ENCODE measurements at places on chromosomes 1 and 21.

GRCh38 chr1:22133931-22134324 is 9.0 kb downstream of the WNT4 start:
- no peak for DNase-seq

DNA sequence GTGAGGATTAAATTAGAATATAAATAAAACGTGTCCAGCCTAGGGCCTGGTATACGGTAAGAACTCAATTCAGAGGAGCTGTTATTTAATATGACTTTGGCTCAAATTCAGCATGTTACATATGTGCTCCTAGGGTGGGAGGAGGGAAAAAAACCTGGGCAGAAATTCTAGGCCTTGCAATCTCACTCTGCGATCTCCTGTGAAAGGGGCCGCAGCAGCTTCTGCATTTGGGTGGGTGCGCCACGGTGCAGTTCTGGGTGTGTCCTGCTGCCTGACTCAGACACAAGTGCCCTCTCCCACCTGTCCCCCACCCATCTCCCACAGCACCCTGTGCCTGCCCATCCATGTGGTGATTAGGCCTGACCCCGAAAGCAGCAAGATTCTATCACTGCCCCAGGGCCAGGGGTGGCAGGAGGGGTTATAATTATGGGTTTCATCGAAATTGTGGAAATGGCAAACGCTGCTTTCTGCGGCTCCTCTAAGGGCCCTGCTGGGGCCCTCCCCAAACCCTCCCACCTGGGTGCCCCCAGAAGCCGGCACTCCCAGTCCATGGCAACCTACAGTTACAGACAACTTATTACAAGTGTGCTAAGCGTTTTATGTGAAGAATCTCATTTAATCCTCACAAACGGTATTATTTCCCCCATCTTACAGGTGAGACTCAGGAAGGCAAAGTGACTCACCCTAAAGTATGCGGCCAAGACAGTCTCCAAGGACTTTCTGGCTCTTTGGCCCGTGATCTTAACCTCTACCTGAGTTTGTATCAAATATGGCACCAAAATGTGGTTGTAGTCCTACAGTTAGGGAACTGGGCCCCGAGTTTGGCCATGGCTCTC is 25.5 kb upstream of the GRHL3 start:
- no peak for DNase-seq

- no peak for DNase-seq
Measured at GRCh38 chr1:74586253-74586897, 74.0 kb upstream of the LRRC53 start.

DNA sequence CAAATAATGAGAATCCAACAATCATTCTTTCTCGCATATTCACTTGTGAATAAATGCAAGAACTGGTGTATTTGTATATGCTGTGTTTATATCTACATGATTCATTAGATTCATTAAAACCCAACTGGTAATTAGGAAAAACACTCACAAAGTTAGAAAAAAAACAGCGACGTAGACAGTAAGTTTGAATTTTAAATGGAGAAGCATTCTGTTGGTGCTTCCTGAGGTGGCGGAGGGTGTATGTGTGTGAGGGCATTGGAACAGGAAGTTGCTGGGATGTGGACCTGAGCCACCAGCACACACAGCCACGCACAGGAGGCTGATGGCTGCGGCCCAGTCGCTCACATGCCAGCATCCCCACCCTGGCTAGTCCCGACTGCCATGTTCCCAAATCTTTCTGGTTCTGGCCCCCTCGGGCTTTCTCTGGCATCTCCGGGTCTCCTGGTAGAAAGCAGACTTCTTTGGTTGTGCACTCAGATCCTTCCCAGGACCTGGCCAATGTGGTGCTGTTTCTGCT is 121.6 kb upstream of the IRF2BP2 start:
- no peak for DNase-seq

DNA sequence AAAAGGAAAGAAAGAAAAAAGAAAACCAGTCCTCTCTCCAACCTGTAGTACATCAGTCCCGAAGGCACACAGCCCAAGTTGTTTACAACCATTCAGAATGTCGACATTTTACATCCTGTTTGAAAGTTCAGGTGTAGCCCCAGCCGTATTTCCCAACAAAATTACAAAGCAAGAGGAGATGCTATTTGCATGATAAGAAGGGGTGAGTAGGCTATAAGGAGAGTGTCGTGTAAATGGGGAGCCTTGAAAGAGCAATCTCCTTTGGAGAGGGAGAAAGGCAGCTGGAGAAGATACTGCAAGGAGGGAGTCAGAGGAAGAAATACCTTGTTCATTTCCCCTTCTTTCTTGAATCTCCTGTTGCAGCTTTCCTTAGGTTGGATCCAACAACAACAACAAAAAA is 35.5 kb upstream of the DENND1B start:
- DNase-seq: no peak

- peak; percentile 65 for DNase-seq
Measured at GRCh38 chr21:45554477-45555175, 12.4 kb upstream of the SLC19A1 start.

- no peak for DNase-seq
Measured at GRCh38 chr1:231478811-231479210, 49.7 kb upstream of the TSNAX start.

GRCh38 chr1:35120458-35121133 is 41.4 kb downstream of the ZMYM1 start:
- no peak for DNase-seq

DNA sequence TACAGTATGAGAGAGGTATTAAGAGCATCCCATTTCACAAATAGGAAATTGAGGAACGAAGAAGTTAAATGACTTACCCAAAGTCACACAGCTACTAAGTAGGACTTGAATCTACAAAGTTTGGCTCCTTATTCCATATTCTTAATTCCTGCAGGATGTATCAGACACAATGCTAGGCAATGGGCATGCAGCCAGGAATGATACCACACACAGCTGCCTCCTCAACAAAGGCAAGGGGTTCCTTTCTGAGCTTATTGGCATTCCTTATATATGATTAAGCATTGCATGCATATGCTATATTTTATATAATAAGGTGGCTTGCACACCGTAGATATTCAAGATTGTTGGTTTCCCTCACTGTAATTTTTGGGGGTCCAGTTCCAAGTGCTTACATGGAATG is 34.2 kb upstream of the JUN start:
- DNase-seq: no peak

DNA sequence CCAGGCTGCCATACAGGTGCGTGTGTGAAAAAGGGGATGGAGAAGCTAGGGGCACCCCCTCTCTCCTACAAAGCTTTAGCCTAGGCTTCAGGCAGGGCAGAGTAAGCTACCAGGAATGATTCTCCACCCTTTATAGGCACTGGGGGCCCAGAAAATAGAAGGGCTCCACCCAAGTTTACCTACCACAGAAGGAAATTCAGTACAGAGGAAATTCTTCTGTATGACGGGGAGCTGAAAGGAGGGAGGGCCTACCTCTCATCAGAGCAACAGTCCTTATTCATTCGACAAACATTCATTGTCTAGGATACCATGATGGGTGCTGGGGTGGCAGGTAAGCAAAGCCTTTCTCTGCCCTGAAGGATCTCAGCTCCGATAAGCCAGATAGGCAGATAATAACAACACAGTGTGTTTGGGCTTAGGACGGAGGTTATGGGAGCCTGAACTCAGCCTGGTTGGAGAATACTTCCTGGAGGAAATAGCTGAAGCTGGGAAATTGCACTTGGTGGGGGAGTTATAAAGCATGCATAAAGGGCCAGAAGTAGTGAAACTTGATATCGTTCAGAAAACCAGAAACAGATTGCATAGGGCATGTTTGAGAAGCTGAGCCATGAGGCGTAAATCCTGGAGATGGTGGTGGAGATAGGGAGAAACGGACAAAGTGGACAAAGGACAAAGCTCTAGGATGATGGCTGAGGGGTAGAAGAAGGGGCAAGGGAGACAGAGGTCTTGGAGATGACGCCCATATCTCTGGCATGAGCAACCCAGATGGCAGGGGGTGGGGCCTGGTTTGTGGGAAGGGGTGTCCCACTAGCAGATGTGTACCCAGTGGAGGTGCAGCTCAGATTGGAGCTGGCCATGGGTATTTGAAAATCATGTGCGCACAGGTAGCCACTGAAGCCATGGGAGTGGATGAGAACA is 5.3 kb upstream of the P3R3URF start:
- DNase-seq: no peak

GRCh38 chr1:93471284-93471683 is 23.4 kb downstream of the FNBP1L start:
- DNase-seq: no peak

GRCh38 chr1:209769171-209769904 is 13.5 kb downstream of the TRAF3IP3 start:
- DNase-seq: no peak

GRCh38 chr1:47002211-47002610 is 21.3 kb upstream of the CYP4X1 start:
- DNase-seq: no peak

- DNase-seq: no peak
Measured at GRCh38 chr1:233045588-233045987, 95.2 kb downstream of the NTPCR start.
